CD4-positive, alpha-beta T cell (primary cell): ENCODE measurements at places on chromosomes 5 and 9. TPM values are rescaled to one million over a fixed set of nuclear protein-coding genes. Genes with fewer than 3 reads are reported as not detected.

DNA sequence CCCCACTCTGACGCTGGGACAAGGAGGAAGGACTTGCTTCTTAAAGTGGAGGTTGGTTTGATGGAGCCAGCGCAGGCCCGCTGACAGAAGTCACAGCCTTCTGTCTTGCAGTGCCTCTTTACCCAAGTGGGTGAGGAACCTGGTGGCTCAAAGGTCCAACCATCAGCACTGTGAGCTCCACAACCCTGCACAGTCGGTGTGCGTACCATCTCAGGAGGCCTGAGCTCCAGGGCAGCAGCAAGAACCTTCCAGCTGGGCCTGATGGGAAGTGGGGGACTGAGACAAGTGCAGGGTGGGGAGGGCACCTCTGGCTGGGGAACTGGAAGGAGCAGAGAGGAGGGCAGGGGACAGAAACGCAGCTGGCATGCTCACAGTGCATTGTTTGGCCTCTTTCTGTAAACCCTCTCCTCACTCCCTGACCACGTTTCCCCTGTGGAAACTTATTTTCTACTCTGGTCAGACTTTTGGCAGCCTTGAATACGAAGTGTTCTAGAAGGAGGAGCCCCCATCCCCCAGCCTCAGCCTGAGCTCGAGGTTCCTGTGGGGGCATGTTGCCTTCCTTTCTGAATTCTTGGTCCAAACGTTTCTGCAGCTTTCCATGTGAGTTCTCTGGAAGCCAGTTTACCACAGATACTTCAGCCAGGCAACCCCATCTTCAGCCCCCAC is 178.5 kb upstream of the PITX1 start:
- DNase-seq = no peak

DNA sequence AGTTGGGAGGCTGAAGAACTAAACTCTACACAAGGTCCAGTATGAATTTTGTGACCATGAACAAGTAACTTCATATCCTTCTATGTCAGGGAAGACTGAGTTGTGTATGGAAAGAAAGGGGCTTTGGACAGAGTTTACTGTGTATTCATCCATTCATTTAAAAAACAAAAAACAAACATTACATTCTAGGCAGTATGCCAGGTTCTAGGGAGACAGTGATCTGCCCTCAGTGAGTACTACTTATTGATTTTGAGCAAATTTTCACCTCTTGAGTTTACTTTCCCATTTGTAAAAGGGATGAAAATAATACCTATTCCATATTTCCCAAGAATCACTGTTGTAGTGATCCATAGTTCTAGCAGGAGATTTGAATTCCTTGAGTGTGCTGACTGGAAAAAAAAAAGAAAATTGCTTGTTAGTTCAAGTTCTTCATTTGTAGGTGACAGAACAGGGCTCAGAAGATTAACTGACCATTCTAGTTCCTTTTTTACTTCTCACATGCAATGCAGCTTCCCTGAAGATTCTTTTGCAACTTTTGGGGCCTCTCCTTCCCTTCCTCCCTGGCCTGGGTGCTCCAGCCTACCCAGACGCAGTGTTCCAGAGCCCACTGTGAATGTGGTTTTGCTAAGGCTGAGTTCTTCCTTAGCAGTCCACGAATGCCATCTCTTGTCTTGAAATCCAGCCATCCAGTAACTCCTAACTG is 2.6 kb upstream of the GAPVD1 start:
- no peak for DNase-seq

DNA sequence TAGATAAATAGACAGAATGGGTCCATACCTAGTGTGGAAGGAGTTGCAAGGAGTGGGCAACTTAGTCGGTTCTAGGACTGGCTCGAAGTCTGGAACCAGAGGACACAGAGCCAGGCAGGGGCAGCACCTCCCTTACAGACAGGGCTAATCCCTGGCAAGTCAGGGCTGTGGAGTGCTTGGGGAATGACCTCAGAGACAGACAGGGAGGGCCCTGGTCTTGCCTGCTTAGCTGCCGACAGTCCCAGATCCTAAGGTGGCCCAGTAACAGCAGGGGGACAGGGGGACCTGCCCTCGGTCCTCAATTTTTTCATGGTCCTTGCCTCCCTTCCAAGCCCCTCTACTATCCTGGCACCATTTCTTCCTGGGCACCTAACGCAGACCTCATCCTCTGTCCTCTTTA is 222.4 kb upstream of the TNC start:
- no peak for DNase-seq

DNA sequence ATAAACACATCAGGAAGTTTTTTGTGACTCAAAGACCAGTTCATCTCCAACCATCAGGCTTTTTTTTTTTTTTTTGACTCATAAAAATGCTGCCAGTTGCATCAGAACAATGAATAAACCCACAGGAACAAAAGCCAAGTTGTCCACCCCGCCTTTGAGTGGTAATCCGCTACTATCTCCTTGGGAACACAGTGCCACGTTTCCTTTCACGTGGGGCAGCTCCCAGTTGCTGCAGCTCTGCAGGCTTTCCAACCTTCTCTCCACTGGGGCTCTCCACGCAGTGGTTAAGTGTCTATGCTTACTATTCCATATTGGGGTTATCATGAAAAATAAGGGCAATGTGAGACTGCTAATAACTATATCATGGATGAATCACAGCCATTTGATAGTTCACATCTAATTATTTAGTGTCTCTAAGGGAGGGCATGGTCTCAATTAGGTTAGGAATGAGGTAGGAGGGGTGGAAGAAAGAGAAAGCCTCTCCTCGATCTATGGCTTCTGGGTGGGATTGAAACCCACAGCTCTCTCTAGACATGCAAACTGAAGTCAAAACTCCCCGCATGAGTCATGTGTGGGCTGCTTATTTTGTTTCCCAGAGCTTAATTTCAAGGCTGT is 55.8 kb upstream of the ACTBL2 start:
- DNase-seq = no peak

DNA sequence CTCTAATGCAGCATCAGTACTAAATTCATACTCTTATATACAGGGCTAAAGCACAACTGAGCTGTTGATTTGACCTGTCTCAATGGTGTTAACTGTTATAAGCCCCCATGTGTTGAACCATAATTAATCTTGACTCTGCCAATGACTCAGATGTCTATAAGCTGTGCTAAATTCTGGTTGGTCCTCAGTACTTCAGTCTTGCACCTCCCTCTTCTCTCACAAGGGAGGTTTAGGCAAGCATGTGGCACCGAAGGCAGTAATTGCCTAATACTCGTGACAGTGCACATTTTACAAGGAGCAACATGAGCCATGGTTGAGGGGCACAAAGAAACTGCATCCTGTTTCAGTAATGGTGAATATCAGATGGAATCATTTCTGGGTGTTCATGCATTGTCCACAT is 255.9 kb downstream of the TRPM3 start:
- DNase-seq = no peak

DNA sequence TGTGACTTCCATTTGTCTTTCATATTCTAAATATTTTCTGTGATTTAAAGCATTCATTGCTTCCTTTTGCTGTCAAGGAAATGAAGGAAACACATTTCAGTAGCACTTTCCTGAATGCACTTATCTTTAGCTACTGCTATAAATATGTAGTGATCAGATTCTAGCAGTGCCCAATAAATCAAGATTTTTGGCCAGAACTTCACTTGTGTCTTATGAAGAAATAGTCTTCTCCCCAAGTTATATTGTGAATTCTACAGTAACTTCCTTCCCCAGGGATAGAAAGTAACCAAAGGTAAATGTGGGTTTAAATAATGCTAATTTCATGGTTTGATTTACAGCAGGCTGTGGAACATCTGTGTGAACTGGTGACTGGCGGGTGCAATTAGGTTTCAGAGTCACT is 77.9 kb downstream of the DMRT2 start:
- no peak for DNase-seq

The ABCA1 gene
- total RNA-seq = 14.1 TPM

DNA sequence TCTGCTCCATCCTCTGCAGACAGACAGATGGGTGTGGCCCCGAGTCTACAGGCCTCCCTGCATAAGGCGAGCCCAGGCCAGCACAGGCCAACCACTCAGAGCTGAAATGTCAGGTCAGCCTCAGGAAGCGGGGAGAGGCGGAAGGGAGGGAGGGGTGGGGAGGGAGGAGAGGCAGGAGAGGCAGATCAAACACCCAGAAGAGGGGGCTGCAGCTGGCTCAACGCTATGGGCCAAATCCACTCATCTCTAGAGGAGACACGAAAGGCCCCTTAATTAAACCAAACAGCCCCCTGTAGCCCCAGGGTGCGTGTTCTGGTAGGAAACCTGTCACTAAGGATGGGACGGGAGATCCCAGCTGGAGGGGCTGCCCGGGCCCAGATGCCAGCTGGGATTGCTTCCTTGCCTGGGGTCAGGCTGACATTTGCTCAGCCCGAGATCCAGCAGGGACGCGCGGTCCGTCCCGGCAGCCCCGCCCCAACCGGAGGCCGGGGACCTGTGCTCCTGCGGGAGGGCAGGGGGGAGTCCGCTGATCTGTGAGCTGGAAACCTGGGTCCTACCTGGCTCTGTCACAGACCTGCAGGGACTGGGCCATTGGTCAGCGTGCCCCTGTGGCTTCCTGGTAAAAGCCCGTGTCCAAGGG is 97.2 kb upstream of the SARDH start:
- no peak for DNase-seq
